Naive thymus-derived CD4-positive, alpha-beta T cell (primary cell): ENCODE measurements at places on chromosomes 13 and 19. TPM values are rescaled to one million over a fixed set of nuclear protein-coding genes. Genes with fewer than 3 reads are reported as not detected.

DNA sequence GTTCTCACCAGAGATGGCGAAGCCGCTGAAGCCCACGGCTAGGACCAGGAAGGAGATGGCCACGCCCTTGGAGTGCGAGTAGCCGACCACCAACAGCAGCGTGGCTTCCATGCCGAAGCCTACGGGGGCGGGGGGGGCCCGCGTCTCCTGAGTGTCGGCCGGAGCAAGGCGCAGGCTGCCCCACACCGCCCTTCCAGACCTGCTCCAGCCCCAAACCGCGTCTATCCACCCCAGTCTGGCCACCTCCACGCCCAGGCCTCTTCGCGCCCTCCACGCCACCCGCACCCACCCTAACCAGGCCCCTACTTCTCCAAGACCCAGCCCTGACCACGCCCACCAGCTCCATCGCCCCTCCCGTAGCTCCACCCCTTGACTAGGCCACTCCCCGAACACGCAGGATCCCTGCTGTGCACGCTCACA lies 6.2 kb downstream of the GFY start:
- no peak overlapping the region for H3K27ac ChIP-seq
- no peak for DNase-seq
- H3K4me3 ChIP-seq: no peak overlapping the region
- peaks cover 7% of the 10 kb centered on the region for H3K4me1 ChIP-seq
- no peaks in the 10 kb centered on the region for H3K36me3 ChIP-seq

GRCh38 chr13:97263160-97263559 lies 41.0 kb downstream of the MBNL2 start:
- no peaks in the 10 kb centered on the region for H3K36me3 ChIP-seq
- H3K27ac ChIP-seq: no peak overlapping the region
- no peak for DNase-seq
- H3K4me3 ChIP-seq: no peak overlapping the region
- H3K27me3 ChIP-seq: no peaks in the 10 kb centered on the region

PDE4C gene
- total RNA-seq: not detected

DNA sequence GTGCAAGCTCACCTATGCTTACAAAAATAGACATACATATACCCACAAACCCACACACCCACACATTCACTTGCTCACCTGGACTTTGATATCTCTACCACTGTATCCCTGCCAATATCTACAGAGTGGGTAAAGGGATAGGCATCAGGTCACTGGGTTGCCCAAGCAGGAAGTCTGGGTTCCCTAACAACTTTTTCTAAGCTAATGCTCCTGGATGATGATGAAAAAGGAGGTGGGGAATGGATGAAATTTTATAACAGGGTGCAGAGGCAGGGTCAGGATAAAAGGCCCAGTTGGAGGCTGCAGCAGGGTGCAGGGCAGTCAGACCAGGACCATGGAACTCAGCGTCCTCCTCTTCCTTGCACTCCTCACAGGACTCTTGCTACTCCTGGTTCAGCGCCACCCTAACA lies at the start of gene CYP2B6:
TSS of gene CYP2B6 (plus strand) at position 311 of the 410 bp plus-strand sequence. CDS start at position 335, 24 bp downstream.
- H3K27ac ChIP-seq: no peak within 1 kb of the TSS
- DNase-seq: no peak
- no peaks in the 10 kb centered on the region for H3K27me3 ChIP-seq
- H3K4me3 ChIP-seq: no peak within 1 kb of the TSS
- no peaks in the 10 kb centered on the region for H3K36me3 ChIP-seq

DNA sequence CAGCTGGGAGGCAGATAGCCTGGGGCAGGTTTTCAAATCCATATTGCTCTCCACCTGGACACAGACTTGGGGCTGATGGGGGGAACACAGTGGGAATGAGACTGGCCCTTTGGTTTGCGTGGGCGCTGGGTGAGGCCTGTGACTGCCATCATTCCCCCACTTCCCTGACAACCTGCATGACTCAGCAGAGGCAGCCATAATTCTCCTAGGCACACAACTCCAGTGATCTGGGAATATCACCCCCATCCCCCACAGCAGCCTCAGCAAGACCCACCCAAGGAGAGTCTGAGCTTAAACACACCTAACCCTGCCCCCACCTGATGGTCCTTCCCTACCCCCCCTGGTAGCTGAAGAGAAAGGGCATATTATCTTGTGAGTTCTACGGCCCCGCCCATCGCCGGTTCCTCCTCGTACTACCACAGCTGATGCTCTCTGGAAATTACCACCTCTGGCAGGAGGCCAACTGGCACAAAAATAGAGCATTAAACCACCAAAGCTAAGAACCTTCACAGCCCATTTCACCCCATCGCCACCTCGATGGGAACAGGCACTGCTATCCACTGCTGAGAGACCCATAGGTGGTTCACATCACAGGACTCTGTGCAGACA lies 71.0 kb downstream of the RNF17 start:
- H3K27ac ChIP-seq: no peak overlapping the region
- H3K4me1 ChIP-seq: no peaks in the 10 kb centered on the region
- DNase-seq: no peak
- no peaks in the 10 kb centered on the region for H3K27me3 ChIP-seq
- no peaks in the 10 kb centered on the region for H3K36me3 ChIP-seq

DNA sequence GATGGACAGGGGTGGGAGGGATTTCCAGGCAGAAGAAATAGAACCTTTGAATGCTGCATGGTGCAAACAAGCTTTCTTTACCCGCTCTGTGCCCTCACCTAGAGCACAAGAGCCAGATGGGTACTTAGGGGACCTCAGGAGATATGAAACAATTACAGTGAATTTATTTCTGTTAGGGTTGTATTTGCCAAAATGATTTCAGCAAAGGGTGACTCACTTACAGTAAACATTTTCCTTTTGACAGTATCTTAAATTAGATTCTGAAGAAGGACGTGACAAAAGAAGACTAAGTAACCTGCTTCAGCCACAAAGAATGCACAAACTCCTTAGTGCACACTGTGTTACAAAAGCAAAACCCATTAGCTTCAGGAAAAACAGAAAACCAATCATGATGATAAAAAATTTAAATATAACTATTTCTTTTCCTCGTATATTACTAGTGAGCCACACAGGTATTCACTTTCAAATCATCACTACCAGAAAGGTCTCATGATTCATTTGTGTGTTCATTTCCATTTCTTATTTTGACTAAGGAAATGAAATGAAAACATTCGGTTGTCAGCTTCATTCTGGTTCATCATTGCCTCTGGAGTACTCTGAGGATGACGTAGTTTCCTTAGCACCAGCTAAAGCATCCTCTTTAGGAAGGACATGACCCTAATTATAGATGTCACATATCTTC lies 158.8 kb downstream of the NHLRC3 start:
- H3K27ac ChIP-seq: no peak overlapping the region
- no peaks in the 10 kb centered on the region for H3K4me1 ChIP-seq
- H3K4me3 ChIP-seq: no peak overlapping the region
- no peaks in the 10 kb centered on the region for H3K27me3 ChIP-seq
- no peak for DNase-seq

GRCh38 chr13:19958155-19959111 lies at the start of gene ZMYM2:
Gene ZMYM2 (plus strand): TSS chr13:19958727. CDS start chr13:19993073, 34,346 bp downstream.
- peak within 1 kb of the TSS; percentile 97 for H3K27ac ChIP-seq
- H3K36me3 ChIP-seq: peaks cover 7% of the 10 kb centered on the region
- no peaks in the 10 kb centered on the region for H3K27me3 ChIP-seq
- H3K4me1 ChIP-seq: peaks cover 27% of the 10 kb centered on the region
- DNase-seq: peak; percentile 94

DNA sequence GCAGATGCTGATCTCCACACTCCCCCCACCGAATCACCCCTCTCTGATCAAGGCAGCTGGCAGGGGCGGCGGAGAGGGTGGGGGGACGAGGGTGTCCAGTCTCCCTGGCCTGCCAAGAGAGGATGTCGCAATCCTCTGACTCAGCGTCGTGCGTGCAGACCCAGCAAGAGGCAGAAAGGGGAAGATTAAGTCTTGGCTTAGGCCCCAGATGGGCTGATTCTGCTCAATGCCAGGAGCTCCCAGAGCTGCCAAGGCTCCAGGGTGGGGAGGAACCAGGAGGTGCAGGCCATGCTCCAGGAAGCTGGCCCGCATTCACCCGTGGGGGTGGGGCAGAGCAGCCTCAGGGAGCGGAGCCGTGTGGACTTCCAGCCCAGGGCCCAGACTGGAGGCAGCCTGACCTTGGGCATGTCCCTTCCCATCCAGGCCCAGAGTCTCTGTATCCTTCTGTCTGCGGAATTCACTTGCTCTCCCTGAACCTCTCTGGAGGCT lies 6.6 kb upstream of the BCL3 start:
- no peaks in the 10 kb centered on the region for H3K36me3 ChIP-seq
- no peak overlapping the region for H3K27ac ChIP-seq
- no peaks in the 10 kb centered on the region for H3K4me1 ChIP-seq
- H3K27me3 ChIP-seq: no peaks in the 10 kb centered on the region

DNA sequence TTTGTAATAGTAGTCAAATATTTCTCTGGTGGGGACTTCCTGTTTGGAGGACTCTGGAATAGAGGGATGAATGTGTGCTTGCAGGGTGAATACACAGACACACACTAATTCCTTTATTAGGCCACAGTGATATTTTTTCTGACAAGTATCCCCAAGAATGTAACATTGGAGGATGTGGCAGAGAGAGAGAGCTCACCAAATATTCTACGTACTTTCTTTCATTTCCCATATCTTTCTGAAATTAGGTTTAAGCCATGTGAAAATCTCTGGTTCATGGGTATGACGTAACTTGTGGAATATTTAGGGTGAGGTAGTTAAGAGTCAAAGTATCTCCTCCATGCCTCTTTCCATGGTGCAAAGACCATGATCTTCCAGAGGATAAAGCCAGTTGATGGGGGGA lies 463.4 kb downstream of the DIAPH3 start:
- H3K27ac ChIP-seq: no peak overlapping the region
- H3K27me3 ChIP-seq: no peaks in the 10 kb centered on the region
- H3K36me3 ChIP-seq: no peaks in the 10 kb centered on the region
- DNase-seq: no peak
- no peak overlapping the region for H3K4me3 ChIP-seq
- no peaks in the 10 kb centered on the region for H3K4me1 ChIP-seq

FRY gene
- 24.0 TPM for total RNA-seq

CYP2F1 gene
- total RNA-seq: 1.1 TPM

MISP gene
- total RNA-seq: not detected

- no peaks in the 10 kb centered on the region for H3K4me1 ChIP-seq
- H3K36me3 ChIP-seq: no peaks in the 10 kb centered on the region
- no peaks in the 10 kb centered on the region for H3K27me3 ChIP-seq
- DNase-seq: no peak
- H3K4me3 ChIP-seq: no peak overlapping the region
- H3K27ac ChIP-seq: no peak overlapping the region
Observed at GRCh38 chr19:29287061-29287460, 74.1 kb upstream of the UQCRFS1 start.

GAPDHS gene
- not detected for total RNA-seq

ZNF544 gene
- 25.7 TPM for total RNA-seq

DNA sequence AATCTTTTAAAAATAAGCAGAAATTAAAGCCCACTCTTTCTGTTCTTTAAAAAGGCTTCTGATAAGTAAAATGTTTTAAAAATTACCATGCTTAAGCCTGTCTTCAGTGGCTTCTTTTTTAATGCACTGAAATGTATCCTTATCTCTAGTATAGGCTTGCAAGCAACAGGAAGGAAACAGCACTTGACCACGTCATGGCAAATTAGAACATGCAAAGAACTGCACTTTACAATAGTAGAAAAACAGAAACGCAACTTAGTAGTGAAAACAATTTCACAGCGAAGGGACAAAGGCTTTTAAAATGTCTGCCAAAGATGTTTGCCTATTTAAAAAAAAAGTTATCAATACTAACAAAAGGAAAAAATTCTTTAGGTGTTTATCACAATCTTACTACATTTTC lies 36.3 kb downstream of the ELF1 start:
- DNase-seq: peak; percentile 67
- H3K4me1 ChIP-seq: peaks cover 34% of the 10 kb centered on the region
- H3K27ac ChIP-seq: peak overlapping the region; percentile 86
- no peak overlapping the region for H3K4me3 ChIP-seq

DNA sequence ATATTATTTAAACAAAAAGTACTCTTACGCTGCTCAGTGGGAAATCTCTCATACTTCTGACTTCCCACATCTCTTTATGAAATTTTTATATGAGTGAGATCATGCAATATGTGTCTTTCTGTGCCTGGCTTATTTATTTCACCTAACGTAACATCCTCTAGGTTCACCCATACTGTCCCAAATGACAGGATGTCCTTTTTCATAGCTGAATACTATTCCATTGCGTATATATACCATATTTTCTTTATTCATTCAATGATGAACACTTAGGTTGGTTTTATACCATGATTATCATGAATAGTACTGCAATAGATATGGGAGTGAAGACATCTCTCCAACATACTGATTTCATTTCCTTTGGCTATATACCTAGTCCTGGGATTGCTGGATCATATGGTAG lies 57.8 kb upstream of the TPP2 start:
- H3K36me3 ChIP-seq: no peaks in the 10 kb centered on the region
- H3K27ac ChIP-seq: no peak overlapping the region
- DNase-seq: no peak
- no peaks in the 10 kb centered on the region for H3K27me3 ChIP-seq
- H3K4me1 ChIP-seq: no peaks in the 10 kb centered on the region
- H3K4me3 ChIP-seq: no peak overlapping the region

DNA sequence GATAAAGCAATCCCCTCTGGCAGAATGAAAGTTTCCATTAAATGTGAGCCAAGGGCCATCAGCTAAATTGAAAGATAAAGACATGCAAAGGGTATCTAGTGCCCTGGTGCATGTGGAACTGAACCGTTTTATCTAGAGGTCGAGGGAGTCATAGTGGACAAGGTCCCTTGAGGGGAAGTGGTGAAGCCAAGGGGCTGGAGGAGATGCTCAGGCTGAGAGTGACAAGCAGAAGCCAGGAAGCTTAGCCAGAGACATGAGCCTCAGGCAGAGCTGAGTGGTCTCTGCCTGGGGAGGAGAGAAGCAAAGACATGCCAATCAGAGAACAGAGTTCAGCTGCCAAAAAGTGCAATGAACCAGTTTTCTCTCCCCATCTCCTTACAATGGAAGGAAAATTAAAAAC lies 68.1 kb upstream of the SLC10A2 start:
- no peak overlapping the region for H3K4me3 ChIP-seq
- H3K4me1 ChIP-seq: no peaks in the 10 kb centered on the region
- no peaks in the 10 kb centered on the region for H3K27me3 ChIP-seq
- no peaks in the 10 kb centered on the region for H3K36me3 ChIP-seq
- no peak overlapping the region for H3K27ac ChIP-seq

ZNF253 gene
- total RNA-seq: 11.7 TPM

RASIP1 gene
- not detected for total RNA-seq

- H3K27ac ChIP-seq: no peak overlapping the region
- DNase-seq: no peak
- H3K4me1 ChIP-seq: no peaks in the 10 kb centered on the region
- no peak overlapping the region for H3K4me3 ChIP-seq
- no peaks in the 10 kb centered on the region for H3K36me3 ChIP-seq
Observed at GRCh38 chr13:67285611-67286010, 55.5 kb upstream of the PCDH9 start.

- H3K4me3 ChIP-seq: no peak overlapping the region
- H3K36me3 ChIP-seq: no peaks in the 10 kb centered on the region
- H3K27ac ChIP-seq: no peak overlapping the region
- no peaks in the 10 kb centered on the region for H3K4me1 ChIP-seq
Observed at GRCh38 chr13:85512421-85512820, 286.8 kb downstream of the SLITRK6 start.

- no peak for DNase-seq
- peak overlapping the region; percentile 91 for H3K4me3 ChIP-seq
- peaks cover 4% of the 10 kb centered on the region for H3K4me1 ChIP-seq
- peak overlapping the region; percentile 79 for H3K27ac ChIP-seq
- H3K36me3 ChIP-seq: no peaks in the 10 kb centered on the region
- no peaks in the 10 kb centered on the region for H3K27me3 ChIP-seq
Observed at GRCh38 chr19:55461974-55462626, 658 bp upstream of the ISOC2 start.
